ENCODE measurements at places on chromosomes 6 and 20.
A peak's percentile ranks its signal among the peaks of the same experiment; 100 is the strongest.

GRCh38 chr6:19841181-19841580 lies 4.0 kb downstream of the ID4 start:
- DNase-seq = no peak

- no peak for DNase-seq
Observed at GRCh38 chr6:42041481-42042053, 8.8 kb upstream of the TAF8 start.

DNA sequence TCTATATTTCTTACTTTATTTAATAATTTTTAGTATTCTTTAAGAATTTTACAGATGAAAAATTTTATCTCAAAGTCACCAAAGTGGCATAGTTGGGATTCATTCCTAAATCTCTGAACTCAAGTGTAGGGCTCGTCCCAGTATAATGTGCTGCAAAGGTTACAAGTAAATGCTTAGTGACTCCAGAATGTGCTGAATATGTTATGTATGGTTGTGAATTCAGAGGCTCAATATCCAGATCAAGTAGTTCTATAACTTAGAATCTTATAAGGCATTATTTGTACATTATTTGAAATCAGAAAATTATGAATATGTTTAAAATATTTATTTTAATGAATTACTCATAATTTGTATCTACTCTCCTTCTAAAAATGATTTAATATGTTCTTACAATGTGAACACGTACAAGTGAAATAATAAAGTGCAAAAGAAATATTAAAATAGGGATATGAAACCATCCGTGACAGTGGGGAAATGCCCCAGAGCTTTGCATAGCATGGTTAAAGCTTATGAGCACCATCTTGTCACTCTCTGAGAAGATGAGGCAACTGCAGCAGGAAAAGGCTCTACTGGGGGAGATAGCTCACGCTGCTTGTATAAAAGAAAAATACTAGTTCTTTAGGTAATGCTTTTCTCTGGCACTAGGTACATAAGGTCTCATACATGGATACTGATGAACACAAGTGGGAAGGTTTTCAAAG lies 259.0 kb downstream of the FOXC1 start:
- no peak for DNase-seq

DNA sequence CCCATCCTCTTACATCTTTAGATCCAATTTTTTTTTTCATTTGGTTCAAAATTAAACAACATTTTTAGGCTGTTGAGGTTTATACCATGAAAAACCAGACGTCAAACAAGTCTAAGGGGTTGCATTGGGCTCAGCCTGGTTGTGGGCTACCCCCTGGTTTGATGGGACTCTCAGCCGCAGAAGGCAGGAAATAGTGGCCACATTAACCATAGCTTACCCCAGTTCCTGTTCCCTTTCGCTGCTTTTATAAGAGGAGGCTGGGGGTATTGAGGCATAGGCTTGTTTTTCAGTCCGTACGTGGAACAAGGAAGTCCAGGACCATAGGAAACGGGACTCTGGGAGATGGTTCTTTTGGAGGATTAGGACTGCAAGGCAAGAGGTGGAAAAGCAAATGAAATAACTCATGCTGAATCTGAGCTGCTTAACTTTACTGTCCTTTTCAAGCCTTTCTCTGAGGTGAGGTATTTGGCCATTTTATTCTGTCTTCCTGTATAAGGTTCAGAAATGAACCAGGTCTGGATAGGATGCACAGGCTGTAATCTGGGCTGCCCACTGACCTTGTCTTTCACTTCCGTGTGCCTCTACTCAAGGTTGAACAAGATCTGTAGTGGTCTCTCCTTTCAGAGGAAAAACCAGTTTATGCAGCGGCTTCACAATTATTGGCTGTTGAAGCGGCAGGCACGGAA lies 7.7 kb downstream of the BRPF3 start:
- peak; percentile 56 for DNase-seq

GRCh38 chr6:130159956-130160355 lies 62.8 kb downstream of the SAMD3 start:
- no peak for DNase-seq

GRCh38 chr6:55636406-55637102 lies 57.6 kb upstream of the HMGCLL1 start:
- DNase-seq = no peak

DNA sequence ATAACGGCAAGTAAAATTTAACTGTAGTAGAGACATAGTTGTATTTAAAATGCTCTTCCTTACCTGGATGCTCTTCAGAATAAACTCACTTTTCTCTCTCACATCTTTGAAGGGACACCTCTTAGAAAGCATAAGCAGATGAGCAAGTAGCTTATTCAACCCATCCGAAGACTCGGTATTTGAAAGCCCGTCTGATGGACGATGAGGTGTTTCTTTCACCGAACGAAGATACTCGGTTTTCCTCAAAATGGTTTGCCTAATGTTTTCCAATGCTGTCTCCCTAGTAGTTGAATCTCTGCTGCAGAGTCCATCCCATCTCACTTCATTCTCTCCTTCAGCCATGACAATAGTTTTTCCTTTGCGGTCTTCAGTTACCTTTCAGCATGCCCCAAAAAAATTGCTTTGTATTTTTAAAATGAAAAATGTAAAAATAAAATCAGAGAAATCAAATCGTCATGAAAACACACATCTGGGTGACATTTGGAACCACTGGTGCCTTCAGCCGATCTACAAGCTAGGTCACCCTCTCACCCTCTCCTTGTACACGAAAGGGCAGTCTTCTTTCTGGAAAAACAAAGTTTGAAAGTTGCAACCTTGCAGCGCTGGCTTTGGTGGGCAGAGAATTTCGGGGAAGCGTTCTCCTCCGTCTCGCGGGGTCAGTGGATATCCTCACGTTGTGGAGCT lies 772 bp downstream of the SESN1 start:
- DNase-seq = no peak

GRCh38 chr6:167119670-167120582 lies 3.0 kb upstream of the CCR6 start:
- DNase-seq = no peak

GRCh38 chr6:7668936-7669335 lies 57.0 kb upstream of the BMP6 start:
- no peak for DNase-seq

DNA sequence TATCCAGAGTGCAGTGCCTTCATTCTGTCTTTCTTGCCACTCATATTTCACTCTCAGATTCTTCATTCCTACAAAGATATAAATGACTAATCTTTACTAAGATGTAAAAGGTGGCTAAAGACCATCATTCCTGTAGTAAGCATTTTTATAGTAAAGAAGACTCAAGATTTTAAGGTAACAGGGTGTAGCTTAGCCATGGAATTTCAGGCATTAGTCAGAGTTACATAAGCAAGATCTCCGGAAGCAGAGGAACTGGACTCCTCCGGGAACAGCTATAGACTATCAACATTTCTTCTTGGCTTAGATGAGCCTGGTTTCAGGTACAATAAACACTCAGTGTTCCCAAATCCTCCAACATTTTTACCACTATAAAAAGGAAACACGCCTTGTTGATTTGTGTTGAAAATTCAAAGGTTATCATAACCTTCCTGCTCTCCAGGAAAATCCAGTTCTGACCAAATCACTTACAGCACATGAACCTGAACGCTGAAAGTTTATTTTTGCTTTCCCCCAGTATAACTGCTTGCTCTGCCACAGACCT lies 23.7 kb downstream of the SERPINB1 start:
- DNase-seq = no peak

GRCh38 chr6:145015739-145016558 lies 719.4 kb downstream of the EPM2A start:
- peak; percentile 9 for DNase-seq

DNA sequence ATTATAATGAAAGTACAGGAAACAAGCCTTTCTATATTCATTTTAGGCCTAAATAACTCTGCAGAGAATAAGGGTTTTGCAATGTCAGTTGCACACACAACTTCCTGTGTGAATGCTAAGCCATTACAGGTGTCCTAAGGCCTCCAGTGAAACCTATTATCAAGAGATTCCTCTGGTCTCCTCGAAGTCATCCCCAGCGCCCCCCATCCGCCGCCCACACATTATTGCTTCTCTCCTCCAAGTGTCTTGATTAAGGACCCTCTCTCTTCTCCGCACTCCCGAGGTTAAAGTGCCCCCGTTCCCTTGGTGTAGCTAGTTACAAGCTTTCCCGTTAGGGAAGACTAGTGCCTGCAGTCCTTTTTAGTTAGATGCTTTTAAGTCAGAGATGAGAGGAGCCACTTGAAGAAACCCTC lies 1.3 kb downstream of the HIVEP2 start:
- DNase-seq = no peak

DNA sequence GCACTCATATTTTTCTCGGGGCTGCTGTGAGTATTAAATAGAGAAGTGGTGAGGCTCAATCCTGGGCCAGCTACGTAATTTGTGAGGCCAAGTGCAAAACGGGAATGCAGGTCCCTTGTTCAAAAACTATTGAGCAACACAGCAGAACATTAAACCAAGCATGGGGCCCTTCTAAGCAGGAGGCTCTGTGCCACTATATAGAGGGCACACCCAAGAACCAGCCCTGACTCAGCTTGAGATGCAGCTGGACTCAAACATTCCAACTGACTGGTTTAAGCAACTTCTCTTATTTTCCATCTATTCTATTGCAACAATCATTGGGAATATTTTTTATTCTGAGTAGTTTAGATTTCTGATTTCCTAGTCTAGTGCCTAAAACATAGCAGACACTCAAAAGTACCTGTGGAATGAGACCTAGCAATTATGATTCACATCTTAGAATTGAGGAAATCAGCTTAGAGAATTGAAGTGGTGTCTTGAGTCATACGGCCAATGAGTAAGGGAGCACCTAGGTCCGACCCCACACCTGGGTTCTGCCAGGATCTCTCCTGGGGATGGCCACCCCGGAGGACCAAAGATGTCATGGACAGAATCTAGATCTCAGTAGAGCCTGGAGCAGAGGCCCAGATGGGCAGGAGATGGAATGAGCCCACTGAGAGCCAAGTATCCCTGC lies 1.3 kb downstream of the SIRPB2 start:
- DNase-seq = no peak

- no peak for DNase-seq
Observed at GRCh38 chr20:48823476-48823875, 4.3 kb downstream of the PREX1 start.

GRCh38 chr6:33073431-33073871 lies at the start of gene HLA-DPA1:
HLA-DPA1 (minus strand) TSS chr6:33073649.
- peak; percentile 77 for DNase-seq

All from GDM1 (cell line).